HFFc6 (cell line): ENCODE measurements at places on chromosomes 7 and 10. TPM values are rescaled to one million over a fixed set of nuclear protein-coding genes. Genes with fewer than 3 reads are reported as not detected.
A peak's percentile ranks its signal among the peaks of the same experiment; 100 is the strongest.

Gene DYNC1I1
- 0.14 TPM in 1 of 3 replicates, not detected in the others for total RNA-seq

- no peak for DNase-seq
These were observed 17.5 kb downstream of the HYCC1 start for GRCh38 chr7:22996470-22996869.

DNA sequence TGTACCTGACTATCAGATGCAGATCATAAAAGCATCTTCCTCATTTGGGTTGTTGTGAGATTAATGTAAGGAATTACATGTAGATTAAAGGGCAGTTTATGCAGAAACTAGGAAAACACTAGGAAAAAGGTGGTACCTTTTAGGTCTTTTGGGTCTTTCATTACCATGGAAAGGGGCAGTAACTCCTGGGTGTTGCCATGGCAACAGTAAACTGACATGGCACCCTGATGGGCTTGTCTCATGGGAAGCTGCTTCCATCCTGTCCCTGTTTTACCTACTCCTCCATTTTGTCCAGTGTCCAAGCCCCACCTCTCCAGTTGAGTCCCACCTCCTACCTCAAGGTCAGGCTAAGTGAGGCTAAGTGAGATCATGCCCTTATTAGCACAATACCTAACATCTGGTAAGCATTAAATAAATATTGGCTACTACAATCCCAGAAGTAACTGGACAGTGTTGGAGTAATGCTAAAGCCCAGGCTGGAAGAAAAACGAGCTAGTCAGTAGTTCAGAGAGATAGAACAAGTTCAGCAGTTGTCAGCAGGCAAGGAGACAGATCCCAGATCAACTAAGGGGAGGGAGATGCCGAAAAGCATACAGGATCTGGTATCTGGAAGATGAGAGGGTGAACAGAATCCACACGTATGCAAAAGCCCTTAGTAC is 240.0 kb upstream of the AUTS2 start:
- no peak for DNase-seq

Gene FKBP6
- total RNA-seq, result not detected in 3 replicates

DNA sequence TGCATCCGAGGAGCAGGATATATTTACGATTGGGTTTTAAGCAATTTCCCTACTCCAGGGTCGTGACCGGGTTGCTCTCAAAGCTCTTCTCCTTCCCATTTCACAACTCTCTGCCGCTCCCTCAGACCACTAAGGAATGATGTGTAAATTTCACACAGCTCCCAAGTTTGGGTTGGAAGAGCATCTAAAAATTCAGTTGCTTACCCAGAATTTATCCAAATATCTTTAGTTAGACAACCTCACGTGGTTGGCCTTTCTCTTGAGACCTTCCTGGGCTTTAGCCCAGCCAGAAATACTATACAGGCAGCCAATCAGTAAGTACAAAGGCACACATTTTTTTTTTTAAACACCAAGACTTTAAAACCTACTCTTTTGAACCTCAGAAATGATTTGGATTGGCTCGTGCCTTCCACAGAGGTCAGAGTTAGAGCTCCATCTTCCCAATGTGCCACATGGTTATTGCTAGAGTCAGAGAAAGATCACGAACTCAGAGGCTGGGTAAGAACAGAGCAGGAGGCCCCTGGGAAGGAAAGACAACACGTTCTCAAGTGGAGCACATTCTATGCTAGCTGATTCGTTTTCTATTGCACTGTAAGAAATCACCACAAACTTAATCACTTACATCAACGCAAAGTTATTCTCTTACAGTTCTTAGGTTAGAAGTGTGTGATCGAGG is 335.4 kb upstream of the MGMT start:
- DNase-seq, result no peak

DNA sequence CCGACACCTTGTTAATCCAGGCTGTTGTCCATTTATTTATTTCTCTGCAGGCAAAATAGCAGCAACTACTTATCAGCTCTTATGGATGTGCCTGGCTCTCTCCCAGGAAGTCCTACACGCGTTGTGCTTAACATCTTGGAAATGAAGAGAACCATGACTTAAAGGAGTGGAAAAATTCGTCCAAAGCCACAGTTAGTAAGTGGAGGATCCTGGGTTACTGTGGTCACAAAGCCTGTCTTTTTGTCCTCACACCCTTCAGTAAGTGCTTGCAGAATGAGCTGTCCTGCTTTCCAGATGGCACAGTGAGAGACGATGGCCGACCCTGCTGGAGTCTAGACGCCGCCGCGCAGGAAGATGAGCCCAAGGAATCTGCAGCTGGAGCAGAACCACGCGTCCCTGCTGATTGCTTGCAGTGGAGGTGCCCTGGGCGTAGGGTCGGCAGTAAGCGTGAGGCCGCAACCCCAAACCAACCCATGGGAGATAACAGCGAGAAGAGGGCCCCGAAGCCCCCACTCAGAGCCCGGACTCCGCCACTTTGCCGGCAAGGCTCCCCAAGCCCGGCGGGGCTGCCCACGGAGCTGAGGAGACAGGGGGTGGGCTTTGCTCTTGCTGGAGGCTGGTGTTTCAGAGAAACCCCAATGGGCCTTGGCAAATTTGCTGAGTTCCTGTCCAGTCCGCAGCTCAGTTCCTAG is 178.6 kb downstream of the CXCL12 start:
- peak; percentile 25 for DNase-seq

GRCh38 chr10:129546106-129546505 is 79.1 kb downstream of the MGMT start:
- DNase-seq, result no peak
